Activated T-cell treated with anti-CD3 and anti-CD28 coated beads for 24 hours (primary cell): ENCODE measurements at places on chromosomes 13 and 19.

- no peak for DNase-seq
Measured at GRCh38 chr19:7756258-7756657, 6.8 kb upstream of the CLEC4M start.

- DNase-seq = no peak
Measured at GRCh38 chr13:48828962-48829411, 146.7 kb upstream of the FNDC3A start.

DNA sequence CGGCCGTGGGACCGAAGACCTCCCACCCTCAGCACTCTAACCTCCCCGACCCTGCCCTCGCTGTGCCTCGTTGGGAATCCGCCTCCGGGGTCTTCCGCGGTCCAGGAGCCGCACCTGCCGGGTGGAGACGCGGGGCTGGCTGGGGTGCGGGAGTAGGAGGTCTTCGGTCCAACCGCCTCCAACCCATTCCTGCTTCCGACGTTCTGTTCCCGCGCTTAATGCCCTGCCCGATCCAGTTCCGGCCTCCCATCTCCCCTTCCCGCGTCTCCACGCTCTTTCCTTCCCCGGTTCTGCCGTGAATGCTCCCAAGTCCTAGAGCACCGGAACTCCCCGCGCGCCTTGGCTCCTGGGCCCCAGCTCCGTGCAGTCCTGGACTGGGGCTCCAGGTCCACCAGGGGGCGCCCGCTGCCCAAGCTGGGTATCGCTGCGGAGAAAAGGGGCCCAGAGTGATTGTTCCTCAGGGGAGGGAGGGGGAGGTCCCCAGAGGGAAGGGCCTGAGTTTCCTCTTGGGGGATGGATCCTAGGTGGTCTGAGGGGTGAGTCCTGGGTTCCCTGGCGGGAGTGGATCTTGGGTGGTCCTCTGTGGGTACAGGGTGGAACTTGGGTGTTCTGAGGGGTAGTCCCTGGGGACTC is 14.1 kb upstream of the TNFSF9 start:
- DNase-seq = peak; percentile 89

- DNase-seq = no peak
Measured at GRCh38 chr13:112905619-112905989, 63.4 kb upstream of the MCF2L start.

- no peak for DNase-seq
Measured at GRCh38 chr13:28597641-28598040, 61.3 kb upstream of the POMP start.

GRCh38 chr13:97979051-97979450 is 25.6 kb downstream of the IPO5 start:
- no peak for DNase-seq

DNA sequence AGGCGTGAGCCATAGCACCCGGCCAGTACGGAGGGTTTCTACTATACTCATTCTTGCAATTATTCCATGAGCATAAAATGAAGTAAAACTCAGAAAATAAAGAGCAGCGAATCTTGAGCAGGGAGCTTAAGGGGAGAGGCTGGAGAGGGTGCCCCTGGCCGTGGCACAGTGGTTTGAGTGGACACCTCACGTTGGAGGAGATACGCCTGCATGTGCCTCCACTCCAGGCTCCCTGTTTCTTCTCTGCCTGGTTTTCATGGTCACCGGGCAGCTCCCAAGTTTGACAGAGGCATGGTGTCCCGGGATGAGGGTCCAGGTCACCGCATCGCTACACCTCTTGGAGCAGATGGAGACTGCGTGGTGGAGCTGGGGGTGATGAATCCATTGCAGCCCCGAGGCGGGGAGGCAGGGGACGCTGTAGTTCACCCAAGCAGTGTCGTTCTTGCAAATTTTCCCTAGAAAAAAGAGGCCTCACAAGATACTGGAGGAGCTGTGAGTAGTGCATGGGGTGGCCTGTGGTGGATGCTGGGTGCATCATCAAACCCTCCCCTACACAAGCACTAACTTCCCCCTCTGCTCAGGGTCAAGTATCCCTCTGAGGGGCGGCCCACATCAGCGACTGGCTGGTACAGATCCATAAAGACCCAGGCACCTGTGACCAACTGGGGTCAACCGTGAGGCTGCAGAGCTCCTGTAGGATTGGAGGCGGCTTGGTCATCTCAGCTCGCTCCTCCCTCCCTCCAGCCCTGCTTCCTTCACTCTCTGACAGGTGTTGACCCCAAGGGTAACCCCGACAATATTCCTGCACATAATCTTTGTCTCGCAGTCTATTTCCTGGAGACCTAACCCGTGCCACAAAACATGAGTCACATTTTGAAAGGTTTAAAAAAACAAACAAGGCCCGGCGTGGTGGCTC is 3.6 kb upstream of the MIER2 start:
- no peak for DNase-seq

- no peak for DNase-seq
Measured at GRCh38 chr19:15112385-15112784, 5.2 kb downstream of the SYDE1 start.

DNA sequence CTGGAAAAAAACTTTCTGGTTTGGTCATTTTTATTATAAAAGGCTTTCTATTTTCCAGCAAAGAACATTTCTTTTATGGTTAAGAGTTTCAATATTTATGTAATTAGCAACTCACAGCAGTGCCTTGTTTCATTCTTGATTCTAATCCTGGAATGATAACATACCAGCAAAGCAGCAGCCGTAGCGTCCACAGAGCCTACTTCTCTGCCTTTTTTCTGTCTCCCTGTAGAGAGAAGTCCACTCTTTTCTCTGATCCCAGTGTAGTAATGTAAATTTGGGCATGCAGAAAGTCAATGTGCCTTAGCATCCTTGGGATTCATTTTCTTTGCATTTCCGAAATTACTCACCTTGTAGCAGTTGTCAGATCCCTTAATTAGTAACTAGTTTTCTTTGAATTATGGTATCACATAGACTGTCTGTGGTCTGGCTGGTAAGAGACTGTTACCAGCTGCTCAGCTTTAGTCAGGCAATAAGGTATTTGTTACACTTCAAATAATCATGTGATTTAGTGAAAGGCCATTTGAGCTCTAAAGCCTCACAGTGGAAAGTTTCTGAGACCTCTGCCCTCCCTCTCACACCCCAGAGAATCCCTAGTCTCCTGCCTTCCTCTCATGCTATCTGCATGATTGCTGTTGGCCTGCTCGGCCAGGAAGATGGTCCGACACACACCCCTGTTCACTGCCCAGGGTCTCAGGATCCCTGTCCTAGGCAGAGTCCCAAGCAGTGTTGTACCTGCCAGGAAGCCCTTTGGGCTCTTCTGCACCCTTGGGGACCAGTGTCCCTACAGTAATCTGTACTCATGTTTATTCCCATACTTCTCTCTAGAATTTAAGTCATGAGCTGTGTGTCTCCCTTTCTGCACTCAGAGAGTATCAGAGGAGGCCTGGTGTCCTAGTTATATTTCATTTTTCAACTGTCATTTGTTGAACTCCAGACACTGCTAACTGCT is 86.3 kb downstream of the LRCH1 start:
- no peak for DNase-seq

DNA sequence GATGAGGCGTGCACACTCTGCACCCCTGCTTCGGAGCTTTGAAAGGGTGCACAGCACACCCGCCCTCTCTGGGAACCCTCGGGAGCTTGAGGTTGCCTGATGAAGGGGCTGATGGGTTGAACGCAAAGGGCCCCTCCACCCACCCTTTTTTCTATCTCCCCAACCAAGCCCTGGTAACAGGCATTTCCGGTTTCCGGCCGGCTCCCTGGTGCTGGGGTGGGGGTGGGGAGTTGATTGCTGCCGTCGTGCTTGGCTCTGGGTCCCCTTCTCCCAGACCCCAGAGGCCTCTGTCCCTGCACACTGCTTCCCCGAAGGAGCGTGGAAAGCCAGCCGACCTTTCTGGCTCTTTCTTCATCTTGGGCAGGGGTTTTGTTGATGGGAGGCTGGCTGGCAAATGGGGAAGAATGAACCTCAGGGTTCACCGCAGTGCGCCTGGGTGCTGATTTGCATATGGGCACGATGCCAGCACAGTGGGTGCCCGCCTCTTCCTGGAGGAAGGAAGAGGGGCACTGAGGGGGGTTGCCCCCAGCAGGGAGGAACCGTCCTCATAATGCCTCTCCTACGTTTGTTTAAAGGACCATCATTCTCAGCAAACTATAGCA is 29.1 kb downstream of the VAV1 start:
- peak; percentile 77 for DNase-seq

DNA sequence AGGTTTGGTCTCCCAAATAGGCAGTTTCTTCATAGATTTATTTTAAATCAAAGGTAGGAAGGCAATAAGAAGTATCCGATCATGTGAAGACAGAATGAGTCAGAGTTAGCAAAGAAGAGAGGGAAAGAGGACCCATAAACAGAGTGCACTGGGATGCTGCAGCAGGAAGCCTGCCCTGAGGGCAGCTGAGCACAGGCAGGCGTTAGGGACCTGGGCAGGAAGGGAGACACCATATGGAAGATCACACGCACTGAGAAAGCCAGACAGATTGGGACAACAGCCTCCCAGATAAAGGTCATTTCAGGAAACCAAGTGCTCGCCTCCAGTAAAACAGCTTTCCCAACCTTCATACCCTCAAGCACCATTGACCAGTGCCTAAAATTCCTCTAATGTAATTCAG is 598.0 kb downstream of the EFNB2 start:
- DNase-seq = no peak

- DNase-seq = no peak
Measured at GRCh38 chr19:53357821-53358581, 7.5 kb upstream of the ZNF525 start.

DNA sequence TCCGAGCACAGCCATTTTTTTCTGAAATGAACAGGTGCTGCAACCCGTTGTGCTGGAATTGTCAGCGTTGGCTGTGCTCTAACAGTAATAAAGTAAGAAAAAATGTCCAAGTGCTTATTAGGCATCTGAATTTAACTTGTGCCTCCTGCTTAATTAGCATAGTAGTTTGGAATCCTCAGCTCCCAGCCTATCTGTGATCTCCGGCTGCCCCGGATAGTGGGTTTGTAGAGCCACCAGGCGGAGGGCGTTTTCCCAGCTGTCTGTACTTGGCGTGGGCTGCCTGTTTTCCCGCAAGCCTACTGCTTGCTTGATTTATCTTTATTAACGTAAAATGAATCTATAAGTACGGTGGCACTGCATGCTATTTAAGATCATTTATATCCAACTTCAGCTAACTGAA is 137.9 kb downstream of the MTUS2 start:
- no peak for DNase-seq

DNA sequence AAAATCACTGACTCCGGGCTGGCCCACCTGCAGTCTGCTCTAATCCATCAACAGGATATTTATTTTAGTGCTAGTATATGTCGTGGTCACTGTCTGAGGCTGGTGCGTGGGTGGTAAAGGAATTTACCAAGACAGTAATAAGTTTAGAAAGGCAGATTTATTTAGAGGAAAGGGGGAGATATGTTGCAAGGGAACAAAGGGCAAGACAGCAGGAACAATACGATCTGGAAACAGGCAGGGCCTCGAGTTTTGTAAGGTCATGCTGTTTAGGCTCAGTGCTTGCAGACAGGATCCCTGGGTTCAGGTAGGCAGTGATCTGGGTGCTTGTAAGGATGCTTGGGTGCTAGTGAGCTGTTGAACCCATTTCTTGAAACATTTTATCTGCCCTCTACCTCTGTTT is 748.2 kb upstream of the SLITRK5 start:
- no peak for DNase-seq

DNA sequence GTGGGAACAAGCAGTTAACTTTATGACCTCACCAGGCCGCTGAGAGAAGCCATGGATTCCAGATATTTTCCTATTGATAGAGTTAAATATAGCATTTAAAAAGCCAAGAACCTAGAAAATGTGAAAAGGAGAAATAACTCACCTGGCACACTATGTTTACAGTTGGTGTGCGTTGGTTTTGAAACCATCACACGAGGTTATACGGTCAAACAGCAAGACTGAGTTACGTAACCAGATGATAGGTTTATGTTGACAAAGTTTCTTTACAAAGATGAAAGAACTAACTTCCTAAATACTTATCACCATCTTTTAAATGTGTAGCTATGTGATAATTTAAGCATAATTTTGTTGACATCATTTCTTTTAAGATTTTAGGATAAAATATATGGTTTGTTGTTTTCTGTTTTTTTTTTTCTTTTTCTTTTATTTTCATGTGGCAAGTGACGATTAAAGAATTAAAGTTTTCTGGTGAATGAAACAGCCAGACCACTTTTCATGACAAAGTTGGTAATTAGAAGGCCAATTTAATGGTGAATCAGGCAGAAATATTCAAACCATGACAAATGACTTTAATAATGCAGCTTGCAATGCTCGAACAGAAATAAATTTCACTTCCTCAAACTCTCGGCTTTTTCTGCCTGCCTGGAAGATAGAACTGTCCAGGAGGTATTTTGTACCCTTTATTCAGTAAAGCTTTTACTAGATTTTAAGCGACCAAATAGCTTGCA is 339.1 kb upstream of the OBI1 start:
- DNase-seq = no peak

GRCh38 chr13:99913167-99913566 is 58.4 kb downstream of the ZIC5 start:
- DNase-seq = no peak

- DNase-seq = no peak
Measured at GRCh38 chr13:25196971-25197370, 24.9 kb upstream of the AMER2 start.
